GM12891 (cell line): ENCODE measurements at places on chromosomes 4 and X.

- DNase-seq, result no peak
Observed at GRCh38 chrX:110915111-110915510, 119.5 kb upstream of the CHRDL1 start.

GRCh38 chr4:27966664-27967063 lies 1106.0 kb downstream of the STIM2 start:
- DNase-seq, result no peak

DNA sequence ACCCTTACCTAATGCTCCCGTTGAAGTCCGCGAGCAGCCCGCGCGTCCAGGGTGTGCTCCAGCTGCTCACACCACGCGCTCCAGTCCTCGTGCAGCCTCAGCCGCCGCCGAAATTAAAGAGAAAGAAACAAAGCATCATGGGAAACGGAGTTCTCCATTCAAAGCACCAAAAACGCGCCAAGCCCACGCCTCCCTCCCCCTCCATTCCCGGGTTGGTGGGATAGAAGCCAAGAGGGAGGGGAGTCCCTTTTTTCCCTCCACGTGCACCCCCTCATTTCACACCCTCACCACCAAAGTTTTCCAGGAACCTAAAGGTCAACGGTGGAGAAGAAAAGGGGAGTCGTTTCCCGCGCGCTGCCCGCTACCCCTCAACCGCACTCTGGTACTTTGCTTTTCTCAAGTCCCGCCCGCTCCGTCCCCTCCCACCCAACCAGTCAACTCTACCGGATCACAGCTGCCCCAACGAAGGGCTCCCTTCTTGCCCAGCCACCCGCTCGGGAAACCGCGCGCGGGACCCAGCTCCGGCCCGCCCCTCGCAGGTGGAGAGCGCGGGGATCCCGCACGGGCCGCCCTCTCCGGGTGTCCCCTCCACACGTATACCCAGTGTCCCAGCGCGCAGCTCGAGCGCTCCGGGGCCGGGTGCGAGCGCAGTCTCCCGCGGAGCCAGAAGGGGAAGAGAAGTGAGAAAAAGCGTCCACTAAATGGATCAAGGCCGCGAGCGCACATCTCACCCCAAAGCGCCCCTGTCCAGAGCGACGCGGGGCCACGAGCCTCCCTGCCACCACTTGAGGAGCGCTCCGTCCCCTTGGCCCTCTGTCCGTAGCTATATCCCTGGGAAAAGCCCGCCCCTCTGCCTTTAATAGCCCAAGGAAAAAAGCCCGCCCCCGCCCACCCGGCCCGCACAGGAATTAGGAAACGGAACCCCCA lies 65.1 kb upstream of the CCDC160 start:
- no peak for DNase-seq

- no peak for DNase-seq
Observed at GRCh38 chr4:48585401-48585800, 95.3 kb downstream of the ZAR1 start.

DNA sequence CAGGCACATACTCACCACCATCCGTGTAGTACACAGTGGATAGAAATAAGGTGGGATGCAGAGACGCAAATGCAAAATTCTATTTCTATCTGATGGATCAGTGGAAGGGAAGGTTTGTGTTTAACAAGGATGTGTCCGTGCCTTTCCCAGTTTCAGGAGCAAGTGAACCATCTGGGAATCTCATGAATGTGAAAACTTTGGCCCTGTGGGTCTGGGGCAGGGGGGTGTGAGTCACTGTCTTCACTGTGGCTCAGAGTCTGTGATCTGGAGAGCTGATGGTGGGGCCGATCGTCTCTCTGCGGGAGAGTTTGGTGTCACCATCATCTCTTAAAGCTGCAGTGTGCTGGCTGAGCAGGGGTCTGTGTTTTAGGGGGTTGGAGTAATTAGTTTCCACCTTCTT lies 179.3 kb upstream of the STS start:
- no peak for DNase-seq

DNA sequence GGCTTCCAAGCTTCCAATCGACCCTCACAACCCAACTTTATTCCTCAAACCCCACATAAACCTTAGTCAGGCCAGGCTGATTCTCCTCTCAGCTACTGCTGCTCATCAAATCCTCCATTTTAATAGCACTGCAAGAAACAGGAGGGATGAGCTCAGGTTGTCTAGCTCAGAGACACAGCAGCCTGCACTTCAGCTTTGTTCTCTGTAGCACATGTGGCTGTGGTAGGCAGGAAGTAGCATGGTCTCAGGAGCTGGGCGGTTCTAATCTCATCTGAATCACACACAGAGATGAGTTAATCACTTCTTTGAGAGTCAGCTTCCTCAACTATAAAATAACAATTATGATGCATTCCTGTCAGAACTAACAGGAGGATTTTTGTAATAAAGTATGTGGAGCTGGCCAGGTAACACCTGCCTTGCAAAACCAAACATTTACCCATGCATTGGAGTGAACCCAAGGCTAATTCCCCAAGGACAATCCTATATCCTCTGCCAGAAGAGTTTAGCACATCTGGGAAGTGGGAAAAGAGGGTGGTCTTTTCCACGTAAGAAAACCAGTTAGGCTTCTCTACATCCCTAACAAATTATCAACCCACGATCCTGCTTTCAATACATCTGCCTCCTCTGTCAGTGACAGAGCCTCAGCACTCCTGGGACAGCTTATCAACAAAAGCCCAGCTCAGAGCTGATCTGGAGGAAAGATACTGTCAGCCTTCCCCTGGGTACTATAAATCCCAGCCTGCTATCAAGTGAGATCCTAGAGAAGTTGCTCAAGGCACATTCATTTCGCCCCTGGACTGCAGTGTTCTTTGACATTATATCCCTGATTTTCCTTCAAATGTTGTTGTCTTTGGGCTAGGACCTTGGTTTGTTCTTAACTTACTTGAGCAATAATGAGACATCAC lies 32.8 kb downstream of the ELOVL6 start:
- DNase-seq, result no peak

- no peak for DNase-seq
Observed at GRCh38 chrX:100368167-100368566, 41.9 kb downstream of the PCDH19 start.

- no peak for DNase-seq
Observed at GRCh38 chr4:166169111-166169510, 296.1 kb downstream of the TLL1 start.
